ENCODE measurements at places on chromosomes 7 and 10.

- DNase-seq, result no peak
These were observed 827 bp upstream of the FASTK start for GRCh38 chr7:151081170-151082101.

GRCh38 chr7:98862716-98863420 lies 6.9 kb downstream of the TMEM130 start:
- no peak for DNase-seq

- DNase-seq, result no peak
These were observed 267.1 kb downstream of the PRPF18 start for GRCh38 chr10:13853854-13854253.

DNA sequence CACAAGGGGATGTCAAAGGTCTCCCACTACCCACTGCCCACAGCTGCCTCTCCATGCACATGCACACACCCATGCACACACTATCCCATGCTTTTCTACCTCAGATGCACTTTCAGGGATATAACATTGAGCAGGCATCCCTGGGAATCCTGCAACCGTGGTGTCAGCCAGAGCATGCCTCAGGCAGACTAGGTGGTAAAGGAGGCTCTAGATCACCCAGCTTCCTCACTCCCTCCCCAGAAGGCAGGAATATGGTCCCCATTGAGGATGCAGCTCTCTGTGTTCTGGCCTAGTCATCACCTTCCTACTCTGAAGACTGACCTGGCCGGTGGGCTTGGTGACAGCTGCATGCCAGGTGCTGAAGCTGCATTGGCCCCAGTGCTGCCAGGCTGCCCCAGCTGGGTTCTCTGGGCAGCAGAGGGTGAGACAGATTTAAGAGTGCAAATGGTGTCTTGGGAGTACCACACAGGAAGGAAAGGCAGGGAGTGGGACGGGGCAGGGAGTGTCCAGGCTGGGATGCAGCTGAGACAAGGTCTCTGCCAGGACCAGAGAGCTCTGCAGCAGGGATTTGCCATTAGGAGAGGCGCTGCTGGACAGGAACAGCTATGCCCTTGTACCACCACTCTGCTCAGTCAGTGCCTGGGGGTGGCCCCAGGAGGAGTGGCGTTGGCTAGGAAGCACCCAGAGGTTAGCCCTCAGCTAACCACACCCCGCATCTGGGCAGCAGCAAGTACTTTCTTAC lies 53.4 kb upstream of the GDF10 start:
- no peak for DNase-seq

DNA sequence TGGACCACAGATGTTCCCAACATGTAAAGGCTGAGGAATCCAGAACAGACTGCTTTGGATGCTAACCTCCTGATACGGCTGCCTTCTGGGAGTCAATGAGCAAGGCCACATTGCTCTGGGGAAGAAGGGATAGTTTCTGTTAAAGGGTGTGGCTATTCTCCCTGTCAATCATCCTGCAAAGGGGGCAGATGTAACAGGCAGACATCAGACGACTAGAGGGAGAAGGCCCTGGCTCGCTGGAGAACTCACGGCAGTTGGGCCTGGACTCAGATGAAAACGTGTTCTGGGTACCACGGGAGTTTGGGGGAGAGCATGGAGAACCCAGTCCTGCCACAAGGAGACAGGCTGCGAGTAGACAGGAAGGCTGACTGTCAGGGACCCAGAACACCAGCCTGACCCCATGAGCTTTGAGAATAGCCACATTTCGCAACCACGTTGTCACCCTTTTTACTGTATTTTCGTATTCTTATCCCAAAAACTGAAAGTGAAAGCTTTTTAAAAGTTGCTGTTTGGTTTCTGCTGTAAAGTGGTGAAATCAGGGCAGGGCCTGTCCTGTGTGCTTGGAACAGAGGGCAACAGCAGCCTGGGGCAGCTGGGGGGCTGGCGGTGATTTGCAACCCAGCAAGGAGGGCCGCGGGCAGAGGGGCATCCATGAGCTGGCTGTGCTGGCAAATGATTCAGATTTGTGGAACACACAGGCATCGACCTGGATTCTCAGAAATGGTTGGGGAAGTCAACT lies 95.3 kb downstream of the MYOF start:
- DNase-seq, result no peak

- DNase-seq, result no peak
These were observed 74.7 kb downstream of the ABCA13 start for GRCh38 chr7:48245751-48246472.

DNA sequence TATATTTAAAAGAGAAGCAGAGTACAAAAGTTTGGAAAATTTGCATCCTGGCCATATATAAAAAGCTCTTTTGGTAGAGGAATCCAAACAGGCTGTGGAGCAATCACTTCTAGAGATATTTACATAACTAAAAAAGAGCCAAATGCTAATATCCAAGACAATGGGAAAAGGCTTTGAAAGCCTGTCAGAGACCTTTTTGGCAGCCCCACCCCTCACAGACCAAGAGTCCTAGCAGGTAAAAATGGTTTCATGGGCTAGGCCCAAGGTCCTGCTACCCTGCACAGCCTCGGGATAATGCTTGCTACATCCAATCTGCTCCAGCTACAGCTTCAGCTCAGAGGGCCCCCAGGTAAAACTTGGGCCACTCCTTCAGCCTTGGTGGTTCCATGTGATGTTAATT lies 430.2 kb upstream of the KCND2 start:
- no peak for DNase-seq
